CD4-positive, alpha-beta T cell treated with Interleukin-12 subunit alpha and Interleukin-12 subunit beta, for 1 hour (primary cell): ENCODE measurements at places on chromosomes 12 and 14.

- peak; percentile 61 for DNase-seq
Observed at GRCh38 chr14:55160989-55161388, 30.4 kb downstream of the DLGAP5 start.

GRCh38 chr12:71780237-71780822 is 25.7 kb downstream of the RAB21 start:
- DNase-seq: peak; percentile 49

DNA sequence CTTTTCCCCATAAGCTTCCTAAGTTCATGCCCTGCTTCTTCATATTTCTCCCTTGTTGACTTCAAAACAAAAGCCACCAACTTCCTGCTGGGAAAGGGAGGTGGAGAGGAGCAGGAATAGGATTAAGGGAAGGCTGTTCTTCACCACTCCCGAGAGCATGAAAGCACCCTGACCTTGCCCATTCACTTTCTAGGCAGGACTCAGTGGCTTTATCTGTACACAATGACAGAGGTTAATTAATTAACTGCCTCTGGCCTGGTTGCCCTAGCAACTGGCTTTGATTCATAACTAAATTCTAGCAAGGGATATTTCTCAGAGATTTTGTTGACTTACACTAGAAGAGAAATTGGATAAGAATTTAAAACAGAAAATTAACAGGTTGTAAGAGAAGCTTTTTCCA is 396.8 kb downstream of the RPS29 start:
- no peak for DNase-seq

GRCh38 chr14:36424478-36425102 is 95.4 kb downstream of the NKX2-1 start:
- no peak for DNase-seq

- DNase-seq: no peak
Observed at GRCh38 chr12:108523365-108523764, 8.3 kb downstream of the FICD start.
